ENCODE measurements at places on chromosomes 6 and 20.

DNA sequence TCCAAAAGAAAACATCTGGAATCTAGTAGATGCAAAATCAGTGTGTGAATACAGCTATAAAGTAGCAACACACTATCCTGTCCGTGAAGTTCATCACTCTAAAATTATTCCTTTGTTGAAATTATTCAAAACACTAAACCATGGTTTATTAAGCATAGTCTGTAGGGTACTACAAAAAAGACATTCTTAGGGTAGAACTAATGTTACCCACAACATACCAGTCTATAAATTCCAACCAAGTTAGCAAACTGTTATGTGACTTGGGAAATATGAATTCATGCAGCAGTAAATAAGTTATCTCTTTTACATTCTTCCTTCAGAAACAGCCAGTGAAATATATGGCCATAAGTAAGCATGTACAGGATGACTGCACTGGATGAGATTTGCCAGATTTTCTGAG, 580.3 kb upstream of the ADGRB3 start:
- no peak for DNase-seq

DNA sequence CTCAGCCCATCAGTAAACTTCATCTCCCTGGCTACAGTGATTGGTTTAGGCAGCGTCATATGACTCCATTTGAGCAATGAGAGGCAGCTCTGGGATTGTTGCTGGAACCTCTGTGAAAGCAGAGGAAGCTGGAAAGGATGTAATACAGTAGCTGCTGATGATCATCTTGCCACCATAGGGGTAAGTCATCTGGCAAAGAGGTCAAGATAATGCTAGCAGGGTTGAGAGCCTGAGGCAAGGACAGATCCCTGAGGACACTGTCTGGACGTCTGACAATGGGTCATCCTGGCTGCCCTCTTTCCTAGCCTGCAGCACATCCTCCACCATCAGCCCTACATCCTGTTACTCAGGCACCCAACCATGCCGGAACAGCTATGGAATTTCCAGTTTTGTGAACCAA, 25.5 kb upstream of the FKBP1A start:
- no peak for DNase-seq

DNA sequence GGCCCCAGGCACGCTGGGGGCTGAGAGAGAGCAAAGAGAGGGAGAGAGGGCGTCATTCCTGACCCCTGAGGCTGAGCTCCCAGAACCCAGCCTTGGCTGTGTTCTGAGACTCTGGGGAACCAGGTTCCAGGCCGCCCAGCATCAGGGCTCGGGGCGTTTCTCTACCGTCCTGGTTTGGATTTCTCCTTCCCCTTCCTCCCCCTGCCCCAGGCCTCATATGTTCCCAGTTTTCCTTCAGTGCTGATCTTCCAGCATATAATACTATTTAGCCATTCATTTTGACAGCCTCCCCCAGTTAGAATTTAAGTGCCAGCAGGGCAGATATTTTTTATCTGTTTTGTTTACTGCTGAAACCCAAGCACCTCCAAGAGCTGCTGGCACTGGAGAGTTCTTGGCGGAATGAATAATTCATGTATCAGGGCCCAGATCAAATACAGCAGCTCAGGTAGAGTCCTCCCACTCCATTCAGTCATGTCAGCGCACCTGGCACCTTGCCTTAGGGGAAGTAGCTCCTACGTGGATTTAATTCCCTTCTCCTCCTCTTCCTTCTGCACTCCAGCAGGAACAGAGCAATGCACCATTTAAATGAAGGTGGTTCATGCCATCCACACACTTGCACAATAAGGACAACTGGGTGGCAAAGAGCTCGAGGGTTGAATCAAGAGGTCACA, 23.4 kb upstream of the FRMD1 start:
- no peak for DNase-seq

- DNase-seq = no peak
Observed at GRCh38 chr6:73030257-73030656, 195.0 kb downstream of the KHDC1L start.
